ENCODE measurements at places on chromosomes 11 and 22. TPM values are rescaled to one million over a fixed set of nuclear protein-coding genes. Genes with fewer than 3 reads are reported as not detected.
A peak's percentile ranks its signal among the peaks of the same experiment; 100 is the strongest.

DNA sequence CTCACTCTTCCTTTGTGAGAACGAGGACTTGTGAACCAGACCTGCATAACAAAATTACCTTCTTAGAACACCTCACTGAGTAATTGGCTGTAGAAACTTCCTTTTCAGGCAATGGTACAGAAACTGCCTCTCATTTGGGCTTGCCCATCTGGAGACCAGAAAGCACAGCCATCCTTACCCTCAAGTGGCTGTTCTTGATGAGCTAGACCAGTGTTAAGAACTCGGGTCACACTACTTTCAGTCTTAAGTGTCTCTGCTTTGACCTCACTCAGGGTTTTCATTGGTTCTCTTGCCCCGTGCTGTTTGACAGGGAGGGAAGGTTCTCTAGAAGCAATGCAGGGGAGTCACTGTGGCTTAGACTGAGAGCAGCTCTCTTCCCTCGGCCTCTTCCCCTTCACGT lies 29.3 kb downstream of the NAT10 start:
- no peak overlapping the region for H3K4me3 ChIP-seq
- DNase-seq, result no peak
- no peaks in the 10 kb centered on the region for H3K4me1 ChIP-seq
- peaks cover 60% of the 10 kb centered on the region for H3K36me3 ChIP-seq
- no peak overlapping the region for H3K27ac ChIP-seq
- H3K27me3 ChIP-seq, result no peaks in the 10 kb centered on the region

DNA sequence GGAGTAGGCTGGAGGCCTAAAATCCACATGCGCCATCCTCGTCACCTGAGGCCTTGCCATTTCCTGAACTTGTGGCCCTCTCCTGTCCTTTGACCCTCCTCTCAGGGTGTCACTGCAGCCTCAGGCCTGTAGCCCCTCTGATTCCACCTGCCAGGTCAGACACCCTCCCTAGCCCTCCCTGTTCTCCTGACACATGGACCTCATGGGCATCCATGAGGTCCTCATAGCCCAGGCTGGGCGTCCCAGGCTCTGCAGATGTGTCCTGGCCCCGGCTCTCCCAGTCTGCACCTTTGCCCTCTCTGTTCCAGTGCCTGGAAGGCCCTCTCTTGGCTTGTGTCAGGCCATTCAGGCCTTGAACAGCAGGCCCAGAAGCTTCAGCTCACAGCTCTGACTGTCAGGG lies 15.8 kb downstream of the RAB36 start:
- H3K4me3 ChIP-seq, result no peak overlapping the region
- DNase-seq, result no peak
- H3K36me3 ChIP-seq, result no peaks in the 10 kb centered on the region
- no peaks in the 10 kb centered on the region for H3K27me3 ChIP-seq
- no peaks in the 10 kb centered on the region for H3K4me1 ChIP-seq
- H3K27ac ChIP-seq, result no peak overlapping the region

DNA sequence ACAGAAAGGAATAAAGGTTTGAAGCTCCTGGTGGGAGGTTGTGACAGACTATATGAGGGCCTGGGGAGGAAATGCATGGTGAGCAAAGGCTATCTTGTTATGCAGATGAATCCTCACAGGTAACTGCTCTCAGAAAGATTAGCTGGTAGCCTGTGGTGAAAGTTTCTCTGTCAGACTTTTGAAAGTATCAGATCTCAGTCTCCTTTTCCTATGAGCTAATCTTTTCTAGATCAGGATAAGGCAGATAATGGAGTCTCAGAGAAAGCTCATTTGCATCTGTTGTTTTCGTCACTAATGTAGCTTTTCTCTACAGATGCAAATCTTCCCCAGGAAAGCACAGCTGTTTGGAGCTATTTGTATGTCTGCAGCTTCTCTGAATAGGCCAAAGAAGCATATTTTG lies 21.0 kb upstream of the OR6X1 start:
- H3K27ac ChIP-seq, result no peak overlapping the region
- no peaks in the 10 kb centered on the region for H3K4me1 ChIP-seq
- no peaks in the 10 kb centered on the region for H3K36me3 ChIP-seq
- no peaks in the 10 kb centered on the region for H3K27me3 ChIP-seq
- H3K4me3 ChIP-seq, result no peak overlapping the region

DNA sequence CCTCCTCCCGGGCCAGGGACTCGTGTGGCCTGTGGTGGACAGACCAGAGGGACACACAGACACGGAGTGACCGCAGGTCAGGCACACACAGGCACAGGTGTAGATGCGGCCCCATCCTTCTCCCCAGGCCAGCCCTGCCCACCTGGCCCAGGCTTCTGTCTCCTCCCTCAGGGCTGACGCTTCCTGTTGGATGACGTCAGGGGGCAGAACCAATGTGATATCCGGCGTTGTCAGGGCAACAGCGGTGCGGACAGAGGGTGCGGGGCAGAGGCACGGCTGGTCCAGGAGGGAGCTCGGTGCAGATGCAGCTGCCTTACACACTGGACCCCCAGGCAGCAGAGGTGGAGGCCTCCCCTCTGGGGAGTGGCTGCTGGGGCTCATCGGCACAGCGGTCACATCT lies 2.9 kb upstream of the TUBGCP6 start:
- H3K4me1 ChIP-seq, result peaks cover 75% of the 10 kb centered on the region
- no peaks in the 10 kb centered on the region for H3K27me3 ChIP-seq
- peak; percentile 64 for DNase-seq
- peak overlapping the region; percentile 37 for H3K27ac ChIP-seq
- no peak overlapping the region for H3K4me3 ChIP-seq
- no peaks in the 10 kb centered on the region for H3K36me3 ChIP-seq

DNA sequence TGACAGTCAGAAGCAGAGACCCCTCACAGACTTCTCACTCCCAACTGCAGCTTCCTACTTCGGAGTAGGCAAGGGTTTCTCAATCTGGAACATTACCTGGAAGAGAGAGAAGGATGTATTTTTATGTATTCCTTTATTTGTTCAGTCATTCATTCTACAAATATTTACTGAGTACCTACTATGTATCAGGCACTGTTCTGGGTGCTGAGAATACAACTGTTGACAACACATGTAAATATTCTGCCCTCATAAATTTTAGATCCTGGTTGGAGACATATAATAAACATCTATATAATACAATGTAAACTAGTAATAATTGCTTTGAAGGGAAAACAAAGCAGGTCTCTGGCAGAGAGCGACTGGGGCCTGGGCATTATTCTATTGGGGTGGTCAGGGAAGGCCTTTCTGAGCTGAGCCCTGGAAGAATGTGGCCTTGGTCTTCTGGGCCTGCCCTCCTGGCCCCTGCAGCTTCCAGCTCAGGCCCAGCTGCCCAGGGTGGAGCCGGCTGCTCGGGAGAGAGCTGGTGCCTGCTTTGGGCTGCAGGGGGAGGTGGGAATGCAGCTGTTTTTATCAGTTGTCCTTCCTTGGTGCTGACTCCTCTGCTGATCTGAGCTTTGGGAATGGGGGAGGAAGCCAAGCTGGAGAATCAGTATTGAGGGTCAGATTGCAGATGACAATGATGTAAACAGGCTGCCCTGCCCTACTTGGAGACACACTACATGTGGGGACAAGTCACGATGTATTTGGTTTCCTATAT lies 46.8 kb downstream of the PKNOX2 start:
- no peaks in the 10 kb centered on the region for H3K4me1 ChIP-seq
- H3K4me3 ChIP-seq, result no peak overlapping the region
- no peaks in the 10 kb centered on the region for H3K36me3 ChIP-seq
- no peaks in the 10 kb centered on the region for H3K27me3 ChIP-seq

DNA sequence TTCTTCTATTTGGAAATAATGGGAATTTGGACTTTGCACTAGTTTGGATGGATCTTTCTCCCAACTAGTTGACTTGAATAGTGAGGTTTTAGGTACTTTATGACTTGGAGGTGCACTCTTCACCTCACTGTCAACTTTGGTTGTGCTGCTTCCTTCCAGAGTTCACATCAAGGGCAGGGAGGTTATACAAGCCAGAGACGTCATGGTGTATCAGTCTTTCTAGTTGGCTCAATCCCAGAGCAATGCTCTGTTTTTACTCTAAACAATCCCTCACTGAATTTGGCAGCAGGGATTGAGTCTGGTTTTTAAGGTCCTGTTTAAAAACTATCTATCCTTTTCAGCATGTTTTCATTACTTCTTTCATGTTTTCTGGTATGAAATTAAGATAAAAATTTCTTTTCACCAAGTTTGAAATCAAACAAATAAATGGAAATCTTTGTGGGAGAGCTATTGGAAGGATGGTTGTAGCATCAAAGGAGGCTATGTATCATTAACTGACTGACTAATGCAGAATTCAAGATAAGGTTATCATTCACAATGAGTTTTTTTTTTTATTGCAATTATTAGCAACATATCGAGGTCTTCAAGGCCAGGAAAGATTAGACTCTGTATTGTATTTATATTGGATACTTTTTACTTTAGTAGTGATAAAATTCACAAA lies 28.0 kb upstream of the ZBED5 start:
- no peaks in the 10 kb centered on the region for H3K27me3 ChIP-seq
- H3K27ac ChIP-seq, result no peak overlapping the region
- H3K4me3 ChIP-seq, result no peak overlapping the region
- peaks cover 20% of the 10 kb centered on the region for H3K4me1 ChIP-seq
- no peak for DNase-seq
- no peaks in the 10 kb centered on the region for H3K36me3 ChIP-seq

- H3K36me3 ChIP-seq, result peaks cover 51% of the 10 kb centered on the region
- H3K4me1 ChIP-seq, result no peaks in the 10 kb centered on the region
- no peaks in the 10 kb centered on the region for H3K27me3 ChIP-seq
- no peak overlapping the region for H3K27ac ChIP-seq
- H3K4me3 ChIP-seq, result no peak overlapping the region
Measured at GRCh38 chr11:251550-251949, 14.8 kb downstream of the PSMD13 start.

GRCh38 chr11:69152733-69153421 lies 2.9 kb upstream of the SMIM38 start:
- no peaks in the 10 kb centered on the region for H3K27me3 ChIP-seq
- no peak for DNase-seq

- DNase-seq, result no peak
- no peak overlapping the region for H3K4me3 ChIP-seq
- H3K27me3 ChIP-seq, result no peaks in the 10 kb centered on the region
- H3K4me1 ChIP-seq, result peaks cover 36% of the 10 kb centered on the region
- H3K27ac ChIP-seq, result peak overlapping the region; percentile 27
Measured at GRCh38 chr22:30234786-30235470, 11.6 kb downstream of the LIF start.

DNA sequence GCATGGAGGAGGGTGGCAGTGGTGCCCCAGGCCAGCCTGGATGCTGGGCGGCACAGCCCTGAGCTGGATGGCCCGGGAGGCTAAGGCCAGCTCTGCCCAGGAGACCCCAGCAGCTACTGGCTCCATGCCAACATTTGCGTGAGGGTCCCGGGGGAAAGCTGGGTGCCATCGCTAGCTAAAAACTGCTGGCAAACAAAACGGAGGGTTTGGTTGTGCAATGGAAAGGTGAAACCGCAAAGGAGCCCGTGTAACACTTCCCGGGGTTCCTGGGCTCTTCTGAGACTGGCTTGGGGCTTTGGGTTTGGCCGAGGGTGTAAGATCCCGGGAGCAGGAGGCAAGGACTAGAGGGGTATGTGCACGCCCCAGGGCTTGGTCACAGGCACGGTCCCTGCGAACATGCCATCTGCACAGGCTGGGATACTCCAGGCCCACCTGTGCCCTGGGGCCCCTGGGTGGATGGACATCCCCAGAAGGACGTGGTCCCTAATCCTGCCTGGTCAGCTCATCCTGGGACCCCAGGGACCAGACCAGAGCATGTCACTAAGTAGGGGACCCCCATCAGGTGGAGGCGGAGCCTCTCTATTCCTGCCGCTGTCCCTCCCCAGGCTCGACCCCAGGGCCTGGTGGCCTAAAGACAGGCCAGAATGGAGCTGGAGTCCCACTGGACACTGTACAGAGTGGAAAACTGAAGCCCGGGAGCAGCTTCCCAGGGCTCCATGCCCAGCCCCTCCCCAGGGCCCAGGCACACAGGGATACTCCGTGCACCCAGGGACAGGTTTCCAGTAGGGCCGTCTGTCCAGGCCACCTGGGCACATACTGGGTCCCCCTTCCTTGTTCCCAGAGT lies 44.6 kb downstream of the IGF2 start:
- no peaks in the 10 kb centered on the region for H3K36me3 ChIP-seq
- no peak overlapping the region for H3K27ac ChIP-seq
- DNase-seq, result no peak
- no peaks in the 10 kb centered on the region for H3K27me3 ChIP-seq

DNA sequence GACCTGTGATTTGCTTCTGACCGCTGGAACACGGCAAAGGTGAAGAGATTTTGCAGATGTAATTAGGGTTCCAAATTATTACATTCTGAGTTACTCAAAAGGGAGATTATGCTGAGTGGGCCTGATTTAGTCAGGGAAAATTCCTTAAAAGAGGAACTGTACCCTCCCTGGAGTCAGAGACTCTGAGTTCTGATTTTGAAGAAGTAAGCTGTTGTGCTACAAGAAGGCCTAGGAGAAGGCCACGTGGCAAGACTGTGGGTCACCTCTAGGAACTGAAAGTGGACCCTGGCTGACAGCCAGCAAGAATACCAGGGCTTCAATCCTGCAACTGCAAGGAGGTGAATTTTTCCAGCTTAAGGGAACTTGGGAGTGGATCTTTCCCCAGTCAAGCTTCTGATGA lies 45.3 kb downstream of the CHRDL2 start:
- no peaks in the 10 kb centered on the region for H3K27me3 ChIP-seq
- H3K27ac ChIP-seq, result no peak overlapping the region
- DNase-seq, result no peak
- no peaks in the 10 kb centered on the region for H3K36me3 ChIP-seq

GRCh38 chr11:79942090-79942489 lies 501.3 kb upstream of the TENM4 start:
- H3K27ac ChIP-seq, result no peak overlapping the region
- H3K27me3 ChIP-seq, result no peaks in the 10 kb centered on the region
- DNase-seq, result no peak
- H3K4me3 ChIP-seq, result no peak overlapping the region

DNA sequence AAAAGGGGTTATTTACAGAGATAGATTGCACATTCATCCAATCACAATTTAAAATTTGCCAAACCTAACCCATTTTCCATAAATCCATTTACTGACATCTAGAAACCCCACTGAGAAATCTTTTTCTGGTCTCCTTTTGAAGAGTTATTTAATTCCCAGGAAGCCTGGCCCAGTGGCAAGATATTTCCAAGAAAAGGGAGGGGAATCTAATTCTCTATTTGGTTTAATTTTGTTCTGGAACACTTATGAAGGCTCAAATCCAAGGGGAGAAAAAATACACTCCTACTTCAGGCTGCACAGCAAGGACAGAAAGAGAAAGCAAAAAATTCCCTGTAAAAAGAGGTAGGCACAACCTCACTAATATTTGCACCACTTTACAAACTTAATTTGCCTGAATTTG lies 88.2 kb upstream of the LDLRAD3 start:
- no peaks in the 10 kb centered on the region for H3K4me1 ChIP-seq
- H3K27ac ChIP-seq, result no peak overlapping the region
- H3K27me3 ChIP-seq, result no peaks in the 10 kb centered on the region
- H3K4me3 ChIP-seq, result no peak overlapping the region

- no peak overlapping the region for H3K4me3 ChIP-seq
- H3K36me3 ChIP-seq, result no peaks in the 10 kb centered on the region
- no peak for DNase-seq
Measured at GRCh38 chr22:37546437-37547250, 13.6 kb upstream of the CDC42EP1 start.

- no peak for DNase-seq
- H3K4me1 ChIP-seq, result peaks cover 6% of the 10 kb centered on the region
- H3K36me3 ChIP-seq, result no peaks in the 10 kb centered on the region
- H3K27me3 ChIP-seq, result no peaks in the 10 kb centered on the region
Measured at GRCh38 chr11:76742902-76743301, 40.3 kb upstream of the TSKU start.

GRCh38 chr11:18707811-18708340 lies 9.3 kb downstream of the TMEM86A start:
- H3K4me3 ChIP-seq, result no peak overlapping the region
- DNase-seq, result no peak
- H3K4me1 ChIP-seq, result no peaks in the 10 kb centered on the region
- H3K27me3 ChIP-seq, result peaks cover 7% of the 10 kb centered on the region
- H3K36me3 ChIP-seq, result no peaks in the 10 kb centered on the region
- no peak overlapping the region for H3K27ac ChIP-seq

The HBG2 gene
- total RNA-seq, result 48.1 TPM

Measured in HCT116 (cell line).